ENCODE measurements at places on chromosomes 1 and 21. TPM values are rescaled to one million over a fixed set of nuclear protein-coding genes. Genes with fewer than 3 reads are reported as not detected.

MYBPH gene
- not detected for total RNA-seq

GRCh38 chr1:218436997-218437396 is 91.9 kb downstream of the TGFB2 start:
- H3K27ac ChIP-seq, result no peak overlapping the region
- no peaks in the 10 kb centered on the region for H3K4me1 ChIP-seq
- no peaks in the 10 kb centered on the region for H3K27me3 ChIP-seq
- no peak overlapping the region for H3K4me3 ChIP-seq
- no peaks in the 10 kb centered on the region for H3K36me3 ChIP-seq
- DNase-seq, result no peak

FAM72C gene
- not detected for total RNA-seq

- no peaks in the 10 kb centered on the region for H3K36me3 ChIP-seq
- DNase-seq, result no peak
- H3K4me1 ChIP-seq, result no peaks in the 10 kb centered on the region
- no peak overlapping the region for H3K4me3 ChIP-seq
- H3K27ac ChIP-seq, result no peak overlapping the region
- no peaks in the 10 kb centered on the region for H3K27me3 ChIP-seq
Measured at GRCh38 chr21:34305605-34306604, 57.9 kb upstream of the KCNE2 start.

- H3K27me3 ChIP-seq, result no peaks in the 10 kb centered on the region
- no peak overlapping the region for H3K4me3 ChIP-seq
- H3K27ac ChIP-seq, result no peak overlapping the region
Measured at GRCh38 chr1:117613249-117613968, 7.6 kb downstream of the TENT5C start.

DNA sequence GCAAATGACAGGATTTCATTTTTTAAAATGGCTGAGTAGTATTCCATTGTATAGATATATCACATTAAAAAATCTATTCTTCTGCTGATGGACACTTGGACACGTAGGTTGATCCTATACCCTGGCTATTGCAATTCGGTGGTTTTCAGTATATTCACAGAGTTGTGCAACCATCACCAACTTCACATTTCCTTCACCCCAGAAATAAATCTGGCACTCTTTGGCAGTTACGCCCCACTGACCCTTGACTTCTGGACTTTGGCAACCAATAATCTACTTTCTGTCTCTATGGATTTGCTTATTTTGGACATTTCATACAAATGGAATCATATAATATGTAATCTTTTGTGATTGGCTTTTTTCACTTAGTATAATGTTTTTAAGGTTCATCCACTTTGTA is 35.9 kb downstream of the MAP3K7CL start:
- H3K4me1 ChIP-seq, result peaks cover 22% of the 10 kb centered on the region
- H3K36me3 ChIP-seq, result no peaks in the 10 kb centered on the region
- H3K4me3 ChIP-seq, result no peak overlapping the region
- no peaks in the 10 kb centered on the region for H3K27me3 ChIP-seq

All from tibial nerve (tissue), 4 donors.